HT-29 (cell line): ENCODE measurements at places on chromosomes 3 and 15. TPM values are rescaled to one million over a fixed set of nuclear protein-coding genes. Genes with fewer than 3 reads are reported as not detected.

SHISA5 gene
- total RNA-seq: 83.6 and 85.4 TPM in 2 replicates

POLQ gene
- total RNA-seq: 8.7 and 12.4 TPM in 2 replicates

CCR8 gene
- total RNA-seq: not detected in 2 replicates

PIF1 gene
- total RNA-seq: 66.2 and 77.4 TPM in 2 replicates

GOLGA8T gene
- not detected in 2 replicates for total RNA-seq

KNL1 gene
- 13.1 and 17.7 TPM in 2 replicates for total RNA-seq

TMEM212 gene
- 0.05 TPM in 1 of 2 replicates, not detected in the other for total RNA-seq

ASB14 gene
- not detected in 2 replicates for total RNA-seq

GRCh38 chr3:172561897-172562640 lies 38.8 kb upstream of the TNFSF10 start:
- no peak for DNase-seq

GRCh38 chr3:112395896-112396290 lies 62.9 kb downstream of the CD200 start:
- no peak for DNase-seq

DNA sequence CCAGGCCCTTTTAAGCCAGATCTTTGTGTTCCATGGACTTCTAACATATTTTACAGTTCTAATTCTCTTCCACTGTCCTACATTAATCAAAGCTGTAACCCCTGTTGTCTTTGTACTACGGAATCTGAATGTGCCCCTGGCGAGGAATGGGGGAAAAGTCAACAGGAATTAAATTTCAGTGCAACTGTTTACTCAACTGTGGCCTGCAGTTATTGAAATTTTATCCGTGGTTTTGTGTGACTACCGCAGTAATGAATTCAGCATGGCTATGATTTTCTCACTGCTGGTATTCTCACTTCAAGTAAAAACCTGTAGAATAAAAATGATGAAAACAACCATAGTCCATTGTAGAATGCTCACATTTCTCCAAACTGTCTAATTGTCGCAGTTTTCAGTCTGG lies 388.0 kb downstream of the FOXP1 start:
- no peak for DNase-seq

DNA sequence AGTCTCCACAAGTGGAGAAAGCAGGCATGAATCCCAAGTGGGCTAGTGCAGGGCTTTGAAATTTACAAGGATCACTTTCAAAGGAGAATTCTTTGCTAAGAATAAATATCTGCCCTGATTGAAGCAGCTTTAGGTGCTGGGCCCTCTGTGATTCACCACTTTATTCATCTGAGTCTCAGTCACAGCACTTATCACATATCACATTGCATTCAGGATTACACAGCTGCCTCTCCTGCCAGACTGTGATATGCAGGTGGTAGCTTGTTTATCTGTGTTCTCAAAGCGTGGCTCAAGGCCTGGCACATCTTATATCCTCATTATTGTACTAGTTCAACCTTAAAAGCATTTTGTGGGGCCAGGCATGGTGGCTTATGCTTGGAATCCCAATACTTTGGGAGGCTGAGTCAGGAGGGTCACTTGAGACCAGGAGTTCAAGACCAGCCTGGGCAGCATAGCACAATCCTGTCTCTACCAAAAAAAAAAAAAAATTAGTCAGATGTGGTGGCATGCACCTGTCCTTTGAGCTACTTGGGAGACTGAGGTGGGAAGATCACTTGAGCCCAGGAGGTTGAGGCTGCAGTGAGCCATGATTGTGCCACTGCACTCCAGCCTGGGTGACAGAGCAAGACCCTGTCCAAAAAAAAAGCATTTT lies 156.9 kb upstream of the EIF1B start:
- no peak for DNase-seq

GRCh38 chr3:71509066-71509465 lies 74.5 kb downstream of the FOXP1 start:
- DNase-seq: no peak

- no peak for DNase-seq
Measured at GRCh38 chr3:99858469-99858868, 40.8 kb downstream of the CMSS1 start.

GRCh38 chr3:98551236-98551635 lies 19.5 kb downstream of the GPR15 start:
- no peak for DNase-seq

- no peak for DNase-seq
Measured at GRCh38 chr3:179069762-179070390, 1.7 kb downstream of the ZMAT3 start.

DNA sequence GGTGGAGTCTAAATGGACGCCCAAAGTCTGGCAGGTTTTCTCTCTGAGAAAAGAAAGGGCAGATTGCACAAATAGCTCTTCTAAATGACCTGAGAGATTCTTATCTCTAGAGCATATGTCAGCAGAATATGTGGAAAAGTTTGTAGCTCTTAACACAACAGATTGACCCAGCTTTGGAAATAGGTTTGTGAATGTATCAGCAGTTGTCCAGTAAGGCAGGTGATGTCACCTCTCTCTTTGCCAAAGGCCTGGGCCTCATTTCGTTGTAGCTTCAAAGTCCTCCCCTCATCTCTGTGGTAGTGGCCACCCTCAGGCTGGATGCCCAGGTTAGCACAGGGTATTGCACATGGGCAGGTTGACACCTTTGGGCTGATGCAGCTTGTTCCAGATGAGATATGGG lies 36.0 kb downstream of the PDIA5 start:
- no peak for DNase-seq

- DNase-seq: peak; percentile 17
Measured at GRCh38 chr3:102715030-102715697, 280.3 kb downstream of the ZPLD1 start.

DNA sequence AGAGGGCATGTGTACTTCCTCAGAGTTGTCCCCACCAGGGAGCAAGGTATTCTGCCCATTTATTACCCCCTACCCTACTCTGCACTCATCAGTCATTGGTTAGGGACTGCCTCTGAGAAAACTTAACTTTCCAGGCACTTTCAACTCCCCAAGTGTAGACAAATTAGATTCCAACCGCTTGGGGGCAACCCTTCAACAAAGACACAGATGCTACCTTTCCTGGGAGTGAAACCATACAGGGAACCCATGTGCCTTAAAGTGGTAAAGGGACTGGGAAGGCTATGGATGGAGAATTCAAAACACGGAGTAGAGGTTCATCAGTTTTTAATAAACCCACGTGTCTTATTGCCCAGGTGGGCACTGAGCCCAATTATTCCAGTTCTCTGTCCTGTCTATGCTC lies 19.4 kb upstream of the UBE2E2 start:
- DNase-seq: peak; percentile 61

- no peak for DNase-seq
Measured at GRCh38 chr3:138331143-138331894, 1.7 kb upstream of the NME9 start.

- DNase-seq: no peak
Measured at GRCh38 chr3:171976526-171976925, 62.9 kb upstream of the FNDC3B start.

DNA sequence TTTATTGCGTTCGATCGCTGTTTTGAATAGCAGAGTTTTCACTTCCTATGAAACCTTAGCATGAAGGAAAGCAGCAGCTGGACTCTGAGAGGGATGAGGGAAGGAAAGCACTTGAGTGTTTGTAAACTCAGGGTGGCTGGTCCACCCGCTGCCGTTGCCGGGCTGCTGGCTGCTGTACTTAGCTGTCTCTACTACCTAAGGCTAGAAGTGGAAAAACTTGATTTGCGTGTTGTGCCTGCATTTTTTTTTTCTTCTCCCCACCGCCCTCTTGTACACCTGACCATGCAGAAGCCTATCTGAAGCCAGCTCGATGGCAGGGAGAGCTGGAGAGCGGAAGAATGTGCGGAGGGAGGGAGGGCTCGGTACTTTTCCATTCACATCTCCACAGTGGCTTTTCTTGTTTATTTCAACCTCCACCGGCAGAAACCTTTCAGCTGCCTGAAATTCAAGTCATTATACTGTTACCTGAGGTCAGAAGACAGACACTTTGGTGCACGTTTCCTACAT lies 4.8 kb upstream of the BCL6 start:
- peak; percentile 97 for DNase-seq

- no peak for DNase-seq
Measured at GRCh38 chr15:40349163-40349562, 1.7 kb upstream of the PHGR1 start.

GRCh38 chr3:134361162-134361835 lies 12.9 kb downstream of the AMOTL2 start:
- no peak for DNase-seq

GRCh38 chr3:67296039-67296892 lies 298.2 kb downstream of the KBTBD8 start:
- no peak for DNase-seq
